ENCODE measurements at places on chromosomes 1 and 21.
A peak's percentile ranks its signal among the peaks of the same experiment; 100 is the strongest.

GRCh38 chr1:114462341-114462740 lies 48.7 kb downstream of the TRIM33 start:
- DNase-seq, result no peak

GRCh38 chr1:193060406-193060805 lies 994 bp downstream of the RO60 start:
- DNase-seq, result no peak

- DNase-seq, result no peak
Measured at GRCh38 chr1:17209430-17209829, 4.5 kb downstream of the PADI1 start.

DNA sequence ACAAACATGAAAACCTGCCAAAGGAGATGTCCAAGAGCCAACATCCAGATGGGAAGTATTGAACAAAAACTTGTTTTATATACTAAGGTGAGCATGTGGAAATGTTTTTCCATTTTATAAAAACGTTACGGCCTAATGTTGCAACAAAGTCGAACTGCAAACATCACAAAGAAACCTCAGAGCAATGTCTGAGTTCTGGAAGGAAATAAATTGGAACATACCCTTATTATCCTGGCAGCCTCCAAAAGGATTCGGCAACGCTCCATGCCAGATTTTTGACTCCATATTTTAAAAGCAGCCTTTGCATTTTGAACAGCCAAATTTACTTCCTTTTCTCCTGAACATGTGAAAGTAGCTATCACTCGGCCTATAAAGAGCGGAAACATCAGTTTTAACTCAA lies 3.3 kb downstream of the ALDH9A1 start:
- DNase-seq, result no peak

GRCh38 chr1:24632832-24633175 lies 10.3 kb upstream of the SRRM1 start:
- no peak for DNase-seq

- no peak for DNase-seq
Measured at GRCh38 chr1:89041119-89041641, 18.5 kb upstream of the GBP3 start.

DNA sequence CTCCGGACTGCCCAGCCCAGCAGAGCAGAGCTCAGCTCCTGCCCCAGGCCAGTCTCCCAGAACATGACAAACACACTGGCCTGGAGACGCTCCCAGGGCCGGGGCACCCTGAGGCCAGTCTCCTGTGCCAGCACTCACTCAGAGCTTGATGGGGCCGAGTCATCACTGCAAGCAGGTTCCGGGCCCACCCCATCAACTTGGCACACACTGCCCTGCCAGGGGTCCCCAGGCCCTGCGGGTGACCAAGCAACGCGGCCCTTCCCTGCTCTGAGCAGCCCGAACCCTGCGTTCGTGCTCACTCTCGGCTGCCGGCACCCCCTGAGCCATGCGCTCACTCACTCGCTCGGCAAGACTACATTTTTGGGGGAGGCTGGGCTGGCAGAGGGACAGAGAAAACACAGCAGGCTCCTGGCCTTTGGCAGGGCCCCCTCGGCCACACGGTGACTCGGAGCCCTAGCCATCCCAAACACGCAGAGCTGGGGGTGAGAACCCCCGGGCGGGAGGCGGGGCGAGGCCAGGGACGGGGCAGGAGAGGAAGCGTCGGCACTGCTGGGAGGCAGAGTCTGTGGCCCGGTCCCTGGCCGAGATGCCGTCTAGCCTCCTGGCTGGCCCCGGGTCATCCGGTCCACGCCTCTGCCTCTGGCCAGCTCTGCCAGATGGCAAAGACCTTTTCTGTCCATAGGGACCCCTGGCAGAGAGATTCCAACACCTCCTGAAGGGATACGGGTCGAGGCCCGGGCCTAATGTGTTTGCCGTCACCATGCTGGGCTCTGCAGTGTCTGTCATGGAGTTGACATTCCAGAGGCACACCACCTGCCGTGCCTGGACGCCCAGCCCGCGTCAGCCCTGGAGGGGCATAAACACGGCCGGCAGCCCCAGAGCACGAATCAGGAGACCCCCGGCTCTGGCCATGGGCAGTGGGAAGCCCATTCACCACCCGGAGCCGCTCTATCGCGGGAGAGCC lies 68.0 kb downstream of the MEGF6 start:
- DNase-seq, result no peak

DNA sequence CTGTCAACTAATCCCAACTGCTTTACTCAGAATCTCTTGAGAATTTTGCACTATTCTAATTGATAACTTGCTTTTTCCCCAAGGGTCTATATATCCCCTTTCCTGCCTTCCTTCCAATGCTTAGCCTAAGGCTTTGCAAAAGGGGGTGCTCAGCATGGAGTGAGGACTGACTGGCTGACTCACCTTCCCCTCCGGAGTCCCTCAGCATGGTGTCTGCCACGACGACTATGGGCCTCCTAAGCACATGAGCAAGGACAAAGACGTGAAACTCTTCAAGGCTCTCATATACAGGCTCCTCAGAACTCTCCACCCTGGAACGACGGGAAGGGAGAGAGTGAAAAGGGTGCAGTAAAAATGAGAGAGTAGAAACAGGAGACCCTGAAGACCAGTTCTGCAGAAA lies 13.2 kb upstream of the MTMR11 start:
- DNase-seq, result no peak

- DNase-seq, result no peak
Measured at GRCh38 chr1:24222793-24223192, 35.7 kb upstream of the IFNLR1 start.

GRCh38 chr1:202234331-202235002 lies 40.9 kb downstream of the LGR6 start:
- DNase-seq, result no peak

GRCh38 chr1:87578464-87578863 lies 249.8 kb downstream of the LMO4 start:
- DNase-seq, result no peak

DNA sequence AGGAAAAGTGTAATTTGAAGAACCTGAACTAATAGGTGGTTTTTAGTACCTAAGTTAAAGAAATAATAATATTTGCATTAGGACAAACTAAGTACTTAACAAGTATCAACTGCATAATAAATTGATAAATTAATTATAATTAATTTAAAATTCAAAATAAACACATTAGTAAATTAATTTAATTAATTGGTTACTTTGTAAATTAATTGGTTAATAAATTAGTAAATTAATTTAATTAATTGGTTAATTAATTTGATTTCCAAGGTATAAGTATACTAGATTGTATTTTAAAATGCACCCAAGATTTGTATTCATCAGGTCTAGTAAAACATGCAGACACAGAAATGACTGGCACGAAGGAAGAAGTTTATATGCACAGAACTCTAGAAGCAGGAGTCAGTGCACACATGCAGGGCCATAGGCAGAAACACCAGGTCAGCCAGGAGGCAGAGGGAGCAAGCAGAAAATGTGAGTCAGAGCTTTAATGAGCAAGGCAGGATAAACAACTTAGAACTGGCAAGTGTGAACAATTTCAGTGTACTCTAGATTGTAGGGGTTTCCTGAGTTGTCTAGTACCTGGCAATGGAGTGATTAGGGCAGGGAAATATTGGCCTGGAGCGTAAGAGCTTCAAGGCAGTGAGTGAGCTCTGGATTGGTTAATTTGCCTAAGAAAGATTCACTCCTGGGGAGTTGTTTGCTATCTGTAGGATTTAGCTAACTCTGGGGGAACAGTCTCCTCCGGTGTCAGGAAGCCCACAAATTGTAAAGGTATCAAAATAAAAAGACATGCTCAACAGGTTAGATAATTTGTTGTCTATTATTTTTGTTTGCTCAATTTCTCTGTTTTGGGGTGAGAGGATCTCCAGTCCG lies 665.7 kb downstream of the MRPL39 start:
- DNase-seq, result no peak

- DNase-seq, result no peak
Measured at GRCh38 chr21:26847921-26848320, 2.7 kb upstream of the ADAMTS1 start.

DNA sequence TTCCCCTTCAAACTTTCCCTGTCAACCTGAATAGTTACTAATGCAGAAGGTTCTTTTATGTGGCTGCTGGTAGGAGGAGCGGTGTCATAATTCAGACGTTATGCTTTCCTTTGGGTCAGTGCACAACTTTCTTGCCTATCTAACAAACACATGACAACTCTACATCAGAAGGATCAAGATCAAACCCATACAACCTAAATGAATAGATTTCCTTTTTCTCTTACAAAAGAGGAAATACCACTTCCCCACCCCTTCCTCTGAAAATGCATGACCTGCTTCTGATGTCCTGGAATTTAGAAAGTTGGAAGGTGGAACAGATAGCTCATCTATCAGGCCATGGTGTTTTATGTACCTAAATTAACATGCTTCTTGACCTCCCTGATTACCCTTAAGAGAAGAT lies 75.7 kb upstream of the ADGRL4 start:
- no peak for DNase-seq

GRCh38 chr21:16323596-16323995 lies 593.8 kb downstream of the USP25 start:
- no peak for DNase-seq

GRCh38 chr1:62317021-62317768 lies 2.0 kb downstream of the KANK4 start:
- no peak for DNase-seq

GRCh38 chr1:94336991-94337390 lies 81.2 kb upstream of the ABCD3 start:
- no peak for DNase-seq

GRCh38 chr1:157575744-157576143 lies 22.1 kb downstream of the FCRL4 start:
- no peak for DNase-seq

DNA sequence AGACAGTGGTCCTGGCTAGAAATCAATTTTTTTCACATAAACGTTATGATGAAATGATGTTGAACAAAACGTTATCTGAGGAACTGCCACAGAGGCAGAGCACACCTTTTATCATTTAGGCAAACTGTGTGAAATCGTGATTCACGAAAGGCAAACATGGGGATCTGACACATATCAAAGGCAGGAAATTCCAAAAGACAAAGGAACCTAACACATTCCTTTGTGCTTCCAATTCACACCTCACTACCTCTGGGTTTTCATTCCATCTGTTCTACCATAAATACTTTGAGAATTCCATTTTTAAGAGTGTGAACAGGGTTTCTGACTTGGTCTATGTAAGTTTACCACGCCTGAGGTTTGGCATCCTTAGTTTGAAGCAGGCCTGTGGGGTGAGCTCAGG lies 119.5 kb upstream of the KRTAP19-8 start:
- no peak for DNase-seq

DNA sequence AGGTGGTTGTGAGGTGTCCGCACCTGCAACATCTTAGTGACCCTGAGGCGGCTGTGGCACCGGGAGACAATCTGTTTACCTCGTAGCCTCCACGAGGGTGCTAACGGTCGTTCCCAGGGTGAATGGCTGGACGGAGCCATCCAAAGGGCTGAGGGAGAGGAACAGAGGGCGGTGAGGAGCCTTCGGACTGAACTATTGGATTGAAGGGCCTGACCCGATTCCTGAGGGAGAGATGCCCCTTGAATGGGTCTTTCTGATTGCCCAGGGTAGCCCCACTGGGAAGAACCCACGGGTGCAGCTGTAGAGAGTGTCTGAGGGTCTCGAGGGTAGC lies 2.3 kb downstream of the NR5A2 start:
- no peak for DNase-seq

DNA sequence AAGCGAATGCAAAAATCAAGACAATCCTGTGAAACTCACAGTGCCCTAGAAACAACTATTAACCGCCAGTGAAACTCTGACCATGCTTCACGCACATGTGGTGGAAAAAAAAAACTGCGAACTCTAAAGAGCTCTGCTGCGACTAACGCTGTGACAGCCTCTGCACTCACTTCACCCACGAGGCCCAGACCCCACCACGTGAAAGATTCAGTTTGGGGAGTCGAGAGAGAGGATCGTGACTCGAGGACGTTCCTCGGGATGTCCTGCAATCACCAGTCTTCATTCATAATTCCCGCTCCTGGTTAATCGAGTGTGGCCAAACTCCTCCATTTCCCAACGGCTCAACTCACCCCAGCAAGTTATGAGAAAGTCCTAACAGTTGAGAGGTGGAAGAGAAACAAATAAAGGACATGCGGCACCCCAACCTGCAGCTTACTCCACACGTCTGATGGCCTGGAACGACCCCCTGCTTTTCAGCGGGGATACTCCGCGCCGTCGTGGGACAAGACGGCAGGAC lies 1.1 kb downstream of the SERBP1 start:
- DNase-seq, result no peak

DNA sequence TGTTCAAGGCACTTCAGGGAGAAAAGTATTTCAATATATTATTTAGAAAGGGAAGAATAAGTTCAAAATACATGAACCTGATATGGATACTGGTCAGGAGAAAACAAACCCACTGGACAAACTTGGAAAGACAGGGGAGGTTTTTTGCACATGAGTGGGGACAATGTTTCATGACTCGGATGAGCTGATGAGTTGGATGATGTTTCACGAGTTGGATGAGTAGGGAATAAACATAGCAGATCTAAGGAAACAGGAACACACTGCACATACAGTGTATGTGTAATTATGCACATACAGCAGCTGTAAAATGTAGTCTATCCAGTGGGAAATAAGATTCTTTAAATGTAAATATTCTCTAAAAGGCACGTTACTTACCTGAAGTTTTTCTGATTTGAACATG lies 682.9 kb upstream of the ADAMTS5 start:
- no peak for DNase-seq

GRCh38 chr1:47309427-47309826 lies 4.5 kb downstream of the STIL start:
- no peak for DNase-seq

DNA sequence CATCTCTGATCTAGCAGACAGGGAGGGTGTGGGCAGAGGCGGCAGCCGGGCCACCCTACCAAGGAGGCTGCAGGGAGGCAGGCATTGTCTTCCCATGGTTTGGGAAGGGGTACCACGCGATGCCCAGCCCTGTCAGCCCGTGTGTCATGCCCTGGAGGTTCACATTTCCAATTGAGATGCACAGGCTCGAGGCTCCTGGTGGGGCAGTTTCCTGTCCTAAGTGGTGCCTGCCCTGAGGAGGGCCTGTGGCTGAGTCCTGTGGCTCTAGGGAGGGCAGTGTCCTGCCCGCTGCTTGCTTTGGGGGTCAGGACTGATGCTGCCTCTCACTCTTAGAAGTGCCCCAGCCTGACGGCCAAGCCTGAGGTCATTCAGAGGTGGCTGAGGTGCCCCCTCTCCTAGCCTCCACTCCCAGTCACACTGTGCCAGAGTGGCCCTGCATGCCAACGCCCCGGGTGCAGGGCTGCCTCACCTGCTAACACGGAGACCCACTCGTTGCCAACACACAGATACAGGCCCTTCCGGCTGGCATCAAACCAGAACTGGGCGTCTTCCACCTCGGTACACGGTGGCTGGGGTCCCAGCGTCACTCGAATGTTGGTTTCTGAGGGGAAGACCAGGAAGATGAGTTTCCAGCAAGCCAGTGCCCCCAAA lies 11.9 kb downstream of the KRTAP10-1 start:
- peak; percentile 1 for DNase-seq

- DNase-seq, result no peak
Measured at GRCh38 chr1:155645034-155645598, 35.1 kb downstream of the MSTO1 start.

GRCh38 chr1:80509965-80510522 lies 1290.7 kb upstream of the ADGRL2 start:
- DNase-seq, result no peak

GRCh38 chr21:45094412-45094811 lies 20.0 kb downstream of the ADARB1 start:
- no peak for DNase-seq
